Breast epithelium (tissue), 4 donors: ENCODE measurements at places on chromosomes 4 and X. TPM values are rescaled to one million over a fixed set of nuclear protein-coding genes. Genes with fewer than 3 reads are reported as not detected.
A peak's percentile ranks its signal among the peaks of the same experiment; 100 is the strongest.

The DCLK2 gene
- 3.4 TPM for total RNA-seq

The XK gene
- 0.66 TPM for total RNA-seq

The JCHAIN gene
- 337 TPM for total RNA-seq

The F8A3 gene
- 6.7 TPM for total RNA-seq

The NIPAL1 gene
- total RNA-seq = 9.4 TPM

The MAGED4B gene
- 2.2 TPM for total RNA-seq

The SUPT20HL1 gene
- not detected for total RNA-seq

The SRP72 gene
- total RNA-seq = 74.8 TPM

The TMPRSS11F gene
- not detected for total RNA-seq

GRCh38 chr4:147831551-147832171, 99.8 kb downstream of the ARHGAP10 start:
- H3K4me3 ChIP-seq = no peak overlapping the region
- no peak for DNase-seq

DNA sequence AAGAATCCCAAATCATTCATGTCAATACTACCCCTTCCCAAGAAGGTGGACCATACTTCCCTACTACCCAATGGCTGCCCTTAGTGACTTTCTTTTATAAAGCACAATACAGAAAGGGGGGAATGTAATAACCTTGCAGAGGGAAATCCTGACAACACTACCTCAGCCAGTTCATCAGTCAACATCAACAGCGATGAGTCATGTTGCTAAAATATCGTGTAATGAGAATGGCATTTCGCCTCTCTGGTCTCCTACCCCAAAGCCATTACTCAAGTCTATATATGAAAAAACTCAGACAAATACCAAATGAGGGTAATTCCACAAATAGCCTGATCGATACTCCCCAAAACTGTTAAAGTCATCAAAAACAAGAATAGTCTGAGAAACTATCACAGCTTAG, 3.3 kb upstream of the MAGEA8 start:
- H3K27ac ChIP-seq = no peak overlapping the region
- H3K4me1 ChIP-seq = no peaks in the 10 kb centered on the region
- DNase-seq = no peak
- no peaks in the 10 kb centered on the region for H3K36me3 ChIP-seq

DNA sequence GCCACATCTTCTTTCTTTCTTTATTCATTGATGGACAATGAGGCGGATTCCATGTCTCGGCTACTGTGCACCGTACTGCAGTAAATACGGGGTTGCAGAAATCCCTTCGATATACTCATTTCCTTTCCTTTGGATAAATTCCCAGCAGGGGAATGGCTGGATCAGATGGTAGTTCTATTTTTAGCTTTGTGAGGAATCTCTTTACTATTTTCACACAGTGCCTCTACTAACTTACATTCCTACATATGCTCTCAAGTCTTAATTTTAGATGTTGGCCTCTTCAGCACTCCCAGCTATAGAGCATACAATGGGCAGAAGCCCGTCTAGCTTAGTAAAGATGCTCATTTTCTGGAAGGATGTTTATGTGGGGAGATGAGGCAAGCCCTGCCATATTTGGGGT, 317.4 kb downstream of the ASMT start:
- no peak for DNase-seq
- no peaks in the 10 kb centered on the region for H3K36me3 ChIP-seq
- H3K4me1 ChIP-seq = no peaks in the 10 kb centered on the region
- H3K4me3 ChIP-seq = no peak overlapping the region

- no peak for DNase-seq
- no peaks in the 10 kb centered on the region for H3K36me3 ChIP-seq
- no peak overlapping the region for H3K27ac ChIP-seq
- H3K27me3 ChIP-seq = no peaks in the 10 kb centered on the region
- no peaks in the 10 kb centered on the region for H3K4me1 ChIP-seq
Observed at GRCh38 chr4:71268166-71268565, 70.7 kb upstream of the SLC4A4 start.

GRCh38 chr4:103060453-103061148, 16.0 kb downstream of the SLC9B2 start:
- no peaks in the 10 kb centered on the region for H3K36me3 ChIP-seq
- H3K4me3 ChIP-seq = no peak overlapping the region
- DNase-seq = no peak
- no peaks in the 10 kb centered on the region for H3K27me3 ChIP-seq
- H3K27ac ChIP-seq = no peak overlapping the region

DNA sequence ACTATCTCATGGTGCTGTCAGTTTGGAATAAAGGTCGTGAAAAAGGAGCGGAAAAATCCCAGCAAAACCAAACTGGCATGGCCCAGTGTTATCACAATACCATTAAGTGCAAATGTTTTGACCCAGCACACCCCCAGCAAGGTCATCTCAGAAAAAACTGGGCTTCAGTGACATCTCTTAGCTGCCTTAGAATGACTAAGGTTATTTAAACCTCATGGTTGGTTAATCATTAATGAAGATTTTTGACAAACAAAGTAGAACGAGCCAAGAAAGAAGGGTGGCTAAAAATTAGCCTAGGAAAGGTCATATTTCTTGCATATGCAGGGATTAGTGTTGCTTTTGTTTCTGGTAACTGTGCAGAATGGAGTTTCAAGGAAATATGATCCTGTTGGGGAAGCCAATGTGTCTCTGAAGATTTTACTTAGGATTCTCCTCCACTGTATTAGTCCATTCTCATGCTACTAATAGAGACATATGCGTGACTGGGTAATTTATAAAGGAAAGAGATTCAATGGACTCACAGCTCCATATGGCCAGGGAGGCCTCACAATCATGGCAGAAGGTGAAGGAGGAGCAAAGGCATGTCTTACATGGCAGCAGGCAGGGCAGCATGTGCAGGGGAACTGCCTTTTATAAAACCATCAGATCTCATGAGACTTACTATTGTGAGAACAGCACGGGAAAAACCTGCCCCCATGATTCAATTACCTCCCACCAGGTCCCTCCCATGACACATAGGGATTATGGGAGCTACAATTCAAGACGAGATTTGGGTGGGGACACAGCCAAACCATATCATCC, 83.5 kb downstream of the CHRNA9 start:
- DNase-seq = no peak
- no peaks in the 10 kb centered on the region for H3K4me1 ChIP-seq
- no peak overlapping the region for H3K4me3 ChIP-seq
- no peak overlapping the region for H3K27ac ChIP-seq

DNA sequence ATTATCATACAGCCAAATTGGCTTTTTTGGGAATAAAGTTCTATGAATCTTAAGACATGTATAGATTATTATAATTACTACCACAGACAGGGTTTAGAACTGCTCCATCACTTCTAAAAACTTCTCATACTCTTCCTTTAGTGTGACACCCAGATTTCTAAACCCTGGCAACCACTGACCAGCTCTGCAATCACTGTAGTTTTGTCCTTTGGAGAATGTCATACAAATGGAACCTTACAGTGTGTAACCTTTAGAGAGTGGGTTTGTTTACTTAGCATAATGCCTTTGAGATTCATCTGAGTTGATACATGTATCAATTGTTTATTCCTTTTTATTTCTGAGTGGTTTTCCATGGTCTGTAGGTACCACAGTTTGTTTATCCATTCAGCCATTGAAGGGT, 95.0 kb downstream of the TMEM164 start:
- no peak overlapping the region for H3K4me3 ChIP-seq
- H3K27me3 ChIP-seq = peaks cover 23% of the 10 kb centered on the region
- no peak overlapping the region for H3K27ac ChIP-seq
- no peaks in the 10 kb centered on the region for H3K4me1 ChIP-seq
- H3K36me3 ChIP-seq = no peaks in the 10 kb centered on the region

DNA sequence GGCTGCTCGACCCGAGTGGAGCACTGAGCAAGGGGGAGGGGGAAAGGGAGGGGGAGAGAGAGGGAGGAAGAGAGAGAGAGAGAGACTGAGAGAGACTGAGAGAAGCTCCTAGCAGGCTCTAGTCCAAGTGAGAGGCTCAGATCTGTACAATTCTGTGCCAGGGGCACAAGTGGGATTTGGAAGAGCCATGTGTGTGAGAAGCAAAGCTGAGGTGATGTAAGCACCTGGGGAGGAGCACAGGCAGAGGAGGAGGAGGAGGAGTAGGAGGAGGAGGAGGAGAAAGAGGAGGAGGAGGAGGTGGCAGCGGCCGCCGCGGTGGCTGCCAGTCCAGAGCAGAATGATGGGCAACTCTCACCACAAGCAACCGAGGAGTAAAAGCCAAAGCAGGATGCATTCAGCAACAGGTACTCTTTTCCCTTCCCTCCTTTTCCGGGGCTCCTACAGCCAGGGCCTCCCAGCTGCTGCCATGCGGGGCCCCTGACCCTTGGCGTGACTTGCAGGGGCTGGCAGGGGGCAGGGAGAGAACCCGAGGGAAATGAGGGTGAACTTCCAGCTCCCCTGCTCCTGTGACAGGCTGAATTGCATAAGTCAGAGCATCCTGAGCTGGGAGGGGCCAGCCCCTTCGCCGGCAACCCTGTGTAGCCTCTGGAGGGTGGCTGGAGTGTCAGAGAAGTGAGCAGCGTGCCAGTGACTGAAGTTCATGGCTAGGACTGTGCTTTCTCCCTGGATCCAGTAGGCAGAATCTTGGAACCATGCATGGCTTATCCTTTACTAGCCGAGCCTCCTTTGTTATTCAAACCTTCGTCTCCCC, 62.2 kb downstream of the RTL5 start:
- H3K27ac ChIP-seq = peak overlapping the region; percentile 7
- peaks cover 79% of the 10 kb centered on the region for H3K27me3 ChIP-seq
- no peaks in the 10 kb centered on the region for H3K36me3 ChIP-seq
- no peaks in the 10 kb centered on the region for H3K4me1 ChIP-seq

- peaks cover 13% of the 10 kb centered on the region for H3K27me3 ChIP-seq
- H3K4me1 ChIP-seq = no peaks in the 10 kb centered on the region
- H3K27ac ChIP-seq = no peak overlapping the region
Observed at GRCh38 chrX:41863343-41864203, 59.8 kb downstream of the CASK start.

DNA sequence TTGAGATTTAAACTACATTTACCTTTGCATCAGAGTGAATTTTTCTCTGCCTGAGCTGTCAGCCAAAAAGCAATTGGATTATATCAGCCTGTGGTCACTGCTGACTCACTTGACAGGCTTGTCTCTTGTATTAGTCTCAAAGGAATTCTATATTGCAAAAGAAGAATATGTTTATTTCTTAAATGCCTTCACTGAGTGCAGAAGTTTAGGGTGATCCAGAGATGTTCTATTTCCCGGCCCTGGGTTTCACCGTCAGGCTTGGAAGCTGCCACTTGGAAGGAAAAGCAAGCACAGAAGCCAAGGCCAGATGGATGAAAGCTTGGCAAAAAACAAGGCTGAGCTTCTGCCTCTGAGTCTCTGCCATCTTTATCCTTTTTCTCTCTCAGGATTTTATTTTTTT, 80.9 kb downstream of the FAM114A1 start:
- H3K27me3 ChIP-seq = no peaks in the 10 kb centered on the region
- no peak overlapping the region for H3K4me3 ChIP-seq
- H3K4me1 ChIP-seq = no peaks in the 10 kb centered on the region
- no peaks in the 10 kb centered on the region for H3K36me3 ChIP-seq
- no peak overlapping the region for H3K27ac ChIP-seq

DNA sequence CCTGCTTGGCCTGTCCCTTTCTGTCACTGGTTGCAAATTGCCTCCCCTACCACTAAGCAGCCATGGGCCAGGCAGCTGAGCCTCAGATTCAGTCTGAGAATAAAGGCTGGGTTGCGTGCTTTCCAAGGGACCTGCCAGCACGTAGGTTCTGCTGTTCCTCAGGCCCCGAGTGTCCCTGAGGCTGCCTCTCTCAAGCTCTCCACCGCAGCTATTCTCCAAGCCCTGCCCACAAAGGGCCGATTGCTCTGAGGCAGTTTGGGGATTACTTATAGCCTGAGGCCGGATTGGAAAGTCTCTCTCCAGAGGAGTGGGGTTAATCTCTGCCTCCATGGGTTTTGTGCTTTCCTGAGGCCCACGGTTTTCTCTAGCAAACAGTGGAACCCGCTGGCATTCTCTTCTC, 590.7 kb downstream of the BCOR start:
- no peaks in the 10 kb centered on the region for H3K4me1 ChIP-seq
- H3K27me3 ChIP-seq = peaks cover 38% of the 10 kb centered on the region
- H3K36me3 ChIP-seq = no peaks in the 10 kb centered on the region

- no peak for DNase-seq
- no peaks in the 10 kb centered on the region for H3K4me1 ChIP-seq
- H3K27ac ChIP-seq = no peak overlapping the region
Observed at GRCh38 chr4:141058591-141059512, 74.4 kb downstream of the RNF150 start.

DNA sequence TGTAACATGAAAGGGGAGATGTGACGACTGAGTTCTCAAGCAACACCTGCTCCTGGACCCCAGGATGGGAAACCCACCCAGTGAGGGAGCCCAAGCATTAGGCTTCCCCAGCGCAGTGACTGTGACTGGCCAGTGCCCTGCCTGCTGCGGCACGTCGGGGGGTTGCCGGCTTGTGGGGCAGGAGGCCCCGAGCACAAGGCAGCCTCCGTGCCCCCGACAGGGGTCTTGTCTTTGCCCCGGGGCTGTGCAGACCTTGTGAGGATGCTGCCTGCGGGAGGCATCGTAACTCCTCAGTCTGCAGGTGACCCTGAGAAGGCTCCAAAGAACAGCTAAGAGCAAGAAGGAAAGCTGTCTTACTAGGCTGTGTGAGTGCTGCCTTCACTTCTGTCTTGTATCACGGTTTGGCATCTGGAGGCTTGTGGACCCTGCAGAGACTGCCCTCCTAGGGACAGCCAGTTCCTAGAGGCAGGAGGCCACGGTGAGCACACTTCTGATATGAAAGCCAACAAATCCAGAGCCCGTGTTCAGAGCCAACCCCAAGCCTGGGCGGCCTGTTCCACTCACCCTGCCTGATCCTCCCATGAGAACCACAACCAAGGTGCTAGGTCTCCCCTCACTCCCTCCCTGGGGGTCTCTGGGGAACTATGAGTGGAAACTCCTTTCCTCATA, 47.7 kb downstream of the FGFRL1 start:
- no peak overlapping the region for H3K27ac ChIP-seq
- peaks cover 48% of the 10 kb centered on the region for H3K27me3 ChIP-seq
- no peaks in the 10 kb centered on the region for H3K4me1 ChIP-seq
- H3K4me3 ChIP-seq = no peak overlapping the region

DNA sequence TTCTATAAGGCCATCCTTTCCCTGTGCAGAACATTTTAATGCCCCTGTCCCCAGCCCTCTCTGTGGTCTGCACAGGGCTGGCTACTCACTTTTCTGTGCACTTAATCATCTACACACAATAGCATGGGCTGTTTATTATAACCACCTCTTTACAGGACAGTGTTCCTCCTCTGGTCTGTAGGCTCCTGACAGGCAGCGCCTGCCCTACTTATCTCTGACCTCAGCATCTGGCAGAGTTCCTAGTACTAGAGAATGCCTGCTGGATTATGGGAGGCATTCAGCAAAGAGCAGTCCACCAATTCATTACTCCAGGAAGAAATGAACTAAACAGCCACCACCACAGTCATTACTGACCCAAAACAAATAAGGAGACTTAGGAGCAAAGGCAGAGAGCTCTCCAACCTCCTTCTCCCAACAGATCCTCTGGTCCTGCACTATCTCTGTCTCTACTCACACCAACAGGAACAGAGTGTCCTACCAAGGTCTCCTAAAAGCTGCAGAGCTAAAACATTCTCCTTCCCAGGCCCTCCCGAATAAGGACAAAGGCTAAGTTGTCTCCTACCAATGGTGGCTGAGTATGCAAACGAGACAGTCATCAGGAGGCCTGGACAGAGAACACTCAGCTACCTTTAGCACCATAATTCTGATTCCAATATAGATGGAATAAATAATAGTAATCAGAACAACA, 279.2 kb downstream of the QDPR start:
- H3K27ac ChIP-seq = no peak overlapping the region
- no peaks in the 10 kb centered on the region for H3K4me1 ChIP-seq
- no peak overlapping the region for H3K4me3 ChIP-seq
- H3K27me3 ChIP-seq = no peaks in the 10 kb centered on the region
